ENCODE measurements at places on chromosomes 6 and 20. TPM values are rescaled to one million over a fixed set of nuclear protein-coding genes. Genes with fewer than 3 reads are reported as not detected.

The LHFPL5 gene
- total RNA-seq, result not detected

The CLVS2 gene
- total RNA-seq, result 0.14 TPM

The SCRT2 gene
- total RNA-seq, result not detected

The FAM110A gene
- total RNA-seq, result 29.8 TPM

The BTNL2 gene
- not detected for total RNA-seq

The FNDC11 gene
- total RNA-seq, result 1.3 TPM

The FBXL4 gene
- total RNA-seq, result 7.9 TPM

The PTCRA gene
- total RNA-seq, result not detected

The UNC5CL gene
- total RNA-seq, result 0.28 TPM

The TFAP2C gene
- total RNA-seq, result 10.8 TPM

The HAO1 gene
- not detected for total RNA-seq

The BEND6 gene
- total RNA-seq, result 0.28 TPM

The EPPIN gene
- total RNA-seq, result not detected

The TBPL1 gene
- total RNA-seq, result 15.0 TPM

The UST gene
- total RNA-seq, result 6.6 TPM

The HLA-DOB gene
- 2.2 TPM for total RNA-seq

The PBOV1 gene
- total RNA-seq, result not detected

The RIPPLY2 gene
- not detected for total RNA-seq

The CRISP2 gene
- not detected for total RNA-seq

The PHF10 gene
- 13.0 TPM for total RNA-seq

The ZNF334 gene
- 2.0 TPM for total RNA-seq

The SLC17A3 gene
- total RNA-seq, result not detected

The ANGPT4 gene
- total RNA-seq, result not detected

The OPN5 gene
- not detected for total RNA-seq

The ACAT2 gene
- 55.9 TPM for total RNA-seq

The NT5DC1 gene
- 5.9 TPM for total RNA-seq

The SLC12A5 gene
- 0.56 TPM for total RNA-seq

The CLDN20 gene
- total RNA-seq, result 0.14 TPM

The SLC17A1 gene
- total RNA-seq, result not detected

The FAM83C gene
- 3.2 TPM for total RNA-seq

The SIRPB2 gene
- 0.49 TPM for total RNA-seq

The CYP21A2 gene
- total RNA-seq, result 0.28 TPM

Data from airway epithelial cell (primary cell).